ENCODE measurements at places on chromosomes 7 and 10.

DNA sequence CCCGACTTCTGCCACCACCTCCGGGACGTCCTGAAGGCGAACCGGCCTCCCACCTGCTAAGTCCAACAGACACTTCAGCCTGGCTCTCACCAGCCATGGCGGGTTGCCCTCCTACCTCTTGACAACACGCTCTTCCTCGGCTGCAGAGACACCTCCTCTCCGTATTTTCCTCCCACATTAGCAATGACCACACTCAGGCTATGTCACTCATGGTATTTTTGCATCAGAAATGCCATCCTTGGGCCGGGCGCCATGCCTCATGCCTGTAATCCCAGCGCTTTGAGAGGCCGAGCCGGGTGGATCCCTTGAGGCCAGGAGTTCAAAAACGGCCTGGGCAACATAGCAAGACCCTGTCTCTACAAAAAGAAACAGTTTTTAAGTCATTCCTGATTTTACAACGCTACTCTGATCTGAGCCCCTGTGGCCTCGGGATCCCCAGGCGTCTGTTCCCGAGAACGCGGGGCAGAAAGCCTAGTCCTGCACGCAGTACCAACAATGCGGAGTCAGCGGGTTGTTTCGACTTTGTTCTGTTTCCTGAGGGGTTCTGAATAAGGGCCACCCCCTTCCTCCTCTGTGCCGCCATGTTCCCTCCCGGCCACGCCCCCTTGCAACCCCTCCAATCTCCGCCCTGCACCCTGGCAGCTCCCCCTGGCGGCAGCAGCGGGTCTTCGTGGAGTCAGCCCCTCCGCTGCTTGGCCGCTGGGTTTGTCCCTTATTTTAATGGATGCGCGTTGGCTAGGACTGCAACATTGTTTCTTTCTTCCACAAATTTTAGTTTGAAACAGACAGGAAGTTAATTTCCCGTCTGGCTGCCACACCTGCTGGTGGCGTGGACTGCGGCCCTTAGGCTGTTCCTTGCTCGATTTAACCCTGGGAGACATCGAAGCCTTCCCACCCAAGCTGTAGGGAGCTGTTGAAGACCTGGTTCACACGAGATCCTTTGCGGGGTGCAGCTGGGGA lies 9.7 kb upstream of the ZFAND2A start:
- DNase-seq, result peak; percentile 88

DNA sequence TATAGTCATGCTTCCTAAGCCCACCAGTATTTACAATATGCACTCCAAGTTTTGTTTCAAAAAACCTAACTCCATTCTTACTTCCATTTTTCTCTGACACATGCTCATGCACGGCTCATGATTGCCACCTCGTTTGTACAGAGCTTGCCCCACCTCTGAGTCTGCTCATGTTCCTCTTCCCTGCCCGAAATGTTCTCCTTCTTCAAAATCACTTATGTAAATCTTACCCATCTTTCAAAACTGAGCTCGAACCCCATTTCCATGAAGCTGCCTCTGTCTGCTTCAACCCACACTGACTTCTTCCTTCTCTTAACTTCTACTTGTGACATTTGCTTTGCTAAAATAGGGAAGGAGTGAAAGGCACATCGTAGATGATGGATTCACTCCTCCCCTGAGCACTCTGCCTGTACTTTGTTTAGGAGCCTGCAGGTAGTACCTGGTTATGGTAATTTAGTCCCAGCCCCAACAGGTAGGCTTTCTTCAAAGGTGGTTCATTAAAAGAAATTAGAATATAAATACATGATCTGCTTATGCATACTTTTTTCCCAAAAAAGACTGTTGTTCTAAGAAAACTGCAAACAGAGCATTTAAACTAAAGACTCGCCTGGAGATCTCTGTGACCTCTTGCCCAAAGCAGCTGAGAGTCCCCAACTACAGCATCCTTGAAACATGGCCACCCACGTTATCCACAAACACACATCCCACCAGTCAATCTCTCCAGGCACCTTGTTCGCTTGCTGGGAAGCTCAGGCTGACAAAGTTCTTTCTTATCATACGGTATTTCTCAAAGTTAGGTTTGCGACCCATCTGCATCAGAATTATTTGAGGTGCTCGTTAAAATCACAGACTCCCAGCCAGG lies 172.0 kb downstream of the DGKI start:
- no peak for DNase-seq

DNA sequence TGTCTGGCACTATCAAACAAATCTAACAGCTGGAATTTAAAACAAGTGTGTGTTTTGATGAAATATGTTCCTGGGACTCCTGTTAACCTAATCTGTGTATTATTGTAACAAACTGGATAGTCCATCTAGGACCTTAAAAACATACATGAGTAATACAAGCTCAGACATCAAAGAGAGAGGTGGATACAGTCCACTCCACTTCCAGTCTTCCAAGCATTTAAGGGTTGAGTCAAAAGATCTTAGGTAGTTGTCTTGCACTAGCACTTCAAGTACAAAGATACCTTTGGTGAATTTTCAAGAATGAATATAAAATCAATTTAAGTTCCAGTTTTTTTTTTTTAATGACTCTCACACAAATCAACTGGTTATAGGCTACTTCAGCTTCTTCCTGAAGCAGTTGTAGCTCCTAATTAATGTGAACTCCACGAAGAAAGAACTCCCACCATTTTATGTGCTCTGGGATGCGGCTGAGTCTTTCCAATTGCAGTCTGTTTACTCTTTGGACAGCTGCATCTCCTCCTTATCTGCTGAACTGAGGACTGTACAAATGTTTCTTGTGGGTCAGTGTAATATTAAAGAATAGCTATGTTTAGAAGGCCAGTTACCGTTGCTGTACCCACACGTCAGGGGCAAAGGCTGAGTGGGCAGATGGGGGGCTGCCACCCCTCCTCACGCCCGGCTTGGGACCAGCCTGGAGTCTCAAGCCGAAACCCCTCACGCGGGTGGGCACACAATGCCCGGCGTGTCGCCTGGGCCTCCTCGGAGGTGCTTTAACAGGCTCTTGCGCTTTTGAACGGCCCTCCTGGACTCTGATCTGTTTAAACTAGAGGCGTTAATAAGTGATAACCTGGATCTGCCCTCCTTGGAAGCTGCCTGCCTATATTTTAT lies 2.9 kb upstream of the IGF2BP3 start:
- DNase-seq, result no peak

DNA sequence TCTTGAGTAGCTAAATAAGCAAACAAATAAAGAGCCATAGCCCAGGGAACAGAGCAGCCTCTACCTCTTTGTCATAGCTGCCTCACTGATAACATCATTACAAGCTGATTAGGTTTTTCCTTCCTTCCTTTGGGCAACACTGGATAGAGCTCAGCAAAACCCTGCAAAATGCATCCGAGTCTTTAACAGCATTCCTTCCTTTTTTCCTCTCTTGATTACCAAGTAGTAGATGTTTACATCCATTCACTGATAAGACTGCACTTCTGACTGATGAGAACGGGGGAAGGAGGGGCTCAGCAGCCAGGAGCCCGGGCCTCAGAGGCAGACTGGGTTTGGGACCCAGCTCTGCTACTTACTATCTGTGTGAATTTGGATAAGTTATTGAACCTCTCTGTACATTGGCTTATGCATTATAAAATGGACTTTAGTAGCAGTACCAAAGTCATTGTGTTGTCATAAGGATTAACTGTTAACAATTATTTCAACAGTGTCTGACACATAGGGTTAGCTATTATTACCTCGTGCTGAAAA lies 214.2 kb downstream of the ANK3 start:
- DNase-seq, result no peak

GRCh38 chr7:103130901-103131624 lies 17.8 kb downstream of the NAPEPLD start:
- peak; percentile 40 for DNase-seq

- peak; percentile 9 for DNase-seq
These were observed 20.4 kb downstream of the KLLN start for GRCh38 chr10:87842776-87843497.

Measured in hematopoietic multipotent progenitor cell treated with erythropoietin and hydrocortisone succinate and interleukin-3 and kit ligand, for 15 days (in vitro differentiated cells).